NCI-H1930 (cell line): ENCODE measurements at places on chromosomes 3 and 15.

GRCh38 chr15:53351373-53351772 is 408.1 kb downstream of the WDR72 start:
- no peak for DNase-seq

GRCh38 chr3:115862849-115863248 is 239.5 kb downstream of the GAP43 start:
- DNase-seq: no peak

- no peak for DNase-seq
Measured at GRCh38 chr3:16432714-16433113, 80.8 kb downstream of the RFTN1 start.

GRCh38 chr3:124119056-124119716 is 127.3 kb upstream of the ROPN1 start:
- DNase-seq: no peak

- no peak for DNase-seq
Measured at GRCh38 chr15:64426845-64427465, 33.4 kb upstream of the ZNF609 start.
